Stimulated activated CD8-positive, alpha-beta memory T cell treated with anti-CD3 and anti-CD28 coated beads, Interleukin-15, amount 100 ng/mL, for 48 hours (primary cell): ENCODE measurements at places on chromosomes 2 and 18.

- DNase-seq = no peak
Measured at GRCh38 chr2:9644603-9645002, 13.8 kb upstream of the YWHAQ start.

DNA sequence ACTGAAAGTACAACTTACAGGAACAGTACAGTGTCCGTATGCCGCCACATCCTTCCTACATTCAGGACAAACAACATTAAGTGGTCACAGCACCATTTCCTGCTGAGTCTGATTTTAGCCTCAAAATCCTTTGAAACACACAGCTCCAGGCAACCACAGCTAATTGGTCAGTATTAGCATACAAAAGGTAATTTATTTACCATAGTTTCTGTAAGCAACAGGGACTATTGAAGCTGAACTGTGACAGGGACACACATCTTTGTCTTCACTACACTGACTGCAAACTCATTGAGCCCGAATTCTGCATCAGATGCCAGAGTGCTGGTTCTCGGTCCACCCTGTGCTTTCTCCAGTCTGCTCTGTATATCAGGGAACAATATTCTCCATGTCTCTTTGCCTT lies 151.8 kb downstream of the ST6GAL2 start:
- no peak for DNase-seq

DNA sequence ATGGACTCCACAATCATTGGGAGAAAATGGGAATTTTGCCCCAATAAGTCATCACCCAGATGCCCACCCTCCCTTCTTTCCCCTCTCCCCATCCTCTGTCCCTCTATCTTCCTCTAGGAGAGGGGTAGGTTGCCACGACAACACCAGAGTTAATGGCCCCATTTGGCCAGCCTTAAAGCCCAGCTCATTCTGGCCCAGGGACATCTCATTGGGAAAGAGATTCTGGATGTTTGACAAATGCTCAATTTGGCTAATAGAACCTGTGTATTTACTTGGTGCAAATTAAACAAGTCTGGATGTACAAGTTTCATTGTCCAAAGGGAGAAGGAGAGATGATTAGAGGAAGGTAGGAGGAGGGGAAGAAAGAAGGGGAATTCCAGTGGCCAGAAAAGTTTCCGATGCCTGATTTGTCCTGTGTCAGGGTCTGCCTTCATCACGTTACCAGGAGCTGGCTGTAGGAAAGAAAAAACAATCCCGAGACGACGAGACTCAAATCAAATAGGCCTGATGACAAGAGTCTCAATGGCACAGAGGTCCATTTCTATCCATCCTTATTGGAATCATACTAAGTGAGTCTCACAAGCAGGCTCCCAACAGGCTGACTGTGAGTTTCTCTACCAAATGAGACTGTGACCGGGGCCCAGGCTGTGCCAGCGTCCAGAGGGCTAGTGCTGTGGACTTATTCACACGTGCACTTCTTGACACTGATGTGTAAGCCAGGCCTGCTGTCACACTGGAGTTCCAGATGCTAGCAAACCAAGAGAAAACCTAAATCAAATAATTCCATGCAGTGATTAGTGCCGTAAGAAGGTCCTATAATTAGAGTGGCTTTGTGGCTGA lies 265.2 kb upstream of the APCDD1 start:
- no peak for DNase-seq

DNA sequence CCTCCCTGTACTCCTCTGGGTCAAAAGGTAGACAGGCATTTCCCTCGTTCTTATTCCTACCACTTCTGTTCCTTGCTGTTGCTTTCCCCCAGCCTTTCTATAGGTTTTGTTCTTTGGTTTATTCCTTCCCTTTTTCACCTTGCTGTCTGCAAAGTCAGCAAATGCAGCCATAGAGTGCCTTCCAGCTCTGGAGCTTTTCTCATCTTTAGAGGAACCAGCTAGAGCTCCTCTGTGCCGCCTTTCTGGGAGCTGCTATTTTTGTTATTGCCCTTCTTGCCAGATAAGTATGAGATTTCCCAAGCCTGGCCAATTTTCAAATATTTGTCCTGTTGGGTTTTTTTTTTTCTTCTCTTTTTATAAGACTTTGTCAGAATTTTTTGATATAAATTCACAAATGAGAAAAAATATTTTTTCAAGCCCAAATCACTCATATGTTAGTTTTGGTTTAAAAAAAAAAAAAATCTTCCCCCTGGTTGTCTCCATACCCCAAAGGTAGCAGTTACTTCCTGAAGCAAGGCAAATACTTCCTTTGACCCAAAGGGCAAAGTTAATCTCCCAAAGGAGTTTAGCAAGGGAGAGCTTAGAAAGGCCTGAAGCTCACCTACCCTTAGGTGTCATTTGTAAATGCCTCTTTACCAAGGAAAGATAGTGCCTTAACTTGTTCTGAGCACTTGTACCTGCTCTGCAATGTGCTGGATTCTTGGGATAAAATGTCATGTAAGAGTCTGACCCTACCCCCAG lies 5.1 kb upstream of the TTC27 start:
- no peak for DNase-seq

DNA sequence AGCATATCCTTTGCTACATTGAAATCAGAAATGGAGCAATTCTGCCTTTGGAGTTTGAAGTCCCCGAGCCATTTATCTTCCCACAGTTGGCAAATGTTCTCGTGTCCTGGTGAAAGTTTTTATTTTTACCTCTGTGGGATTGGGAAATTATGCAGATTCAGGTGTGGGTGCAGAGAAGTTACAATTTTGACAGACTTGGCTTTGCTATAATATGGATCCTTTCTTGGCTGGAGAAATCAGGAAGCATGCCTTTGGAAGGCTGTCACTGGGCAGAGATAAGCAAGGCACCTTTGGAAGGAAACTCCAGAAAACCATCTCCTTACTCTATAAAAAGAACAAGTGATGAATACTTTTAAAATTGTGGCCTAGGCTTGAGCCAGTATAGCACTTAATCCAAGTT lies 278.3 kb downstream of the SETBP1 start:
- no peak for DNase-seq

DNA sequence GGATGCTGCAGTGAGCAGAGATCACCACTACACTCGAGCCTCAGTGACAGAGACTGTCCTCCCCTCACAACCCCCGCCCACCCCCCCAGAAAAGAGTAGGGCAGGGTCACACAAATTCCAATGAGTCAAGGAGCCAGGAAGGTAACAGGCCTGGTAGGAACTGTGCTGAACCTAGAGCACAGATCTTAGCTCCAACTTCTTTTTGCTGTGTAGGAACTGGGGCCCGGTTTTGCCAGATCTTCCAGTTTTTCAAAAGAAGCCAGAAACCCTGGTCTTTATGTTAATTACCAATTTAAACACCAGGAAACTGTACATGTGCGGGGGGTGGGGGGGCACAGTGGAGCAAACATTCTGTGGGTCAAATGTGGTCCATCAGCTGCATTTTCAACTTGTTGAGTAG lies 71.0 kb downstream of the PRPF40A start:
- DNase-seq = no peak

- DNase-seq = no peak
Measured at GRCh38 chr18:76988031-76988826, 144.4 kb downstream of the MBP start.

DNA sequence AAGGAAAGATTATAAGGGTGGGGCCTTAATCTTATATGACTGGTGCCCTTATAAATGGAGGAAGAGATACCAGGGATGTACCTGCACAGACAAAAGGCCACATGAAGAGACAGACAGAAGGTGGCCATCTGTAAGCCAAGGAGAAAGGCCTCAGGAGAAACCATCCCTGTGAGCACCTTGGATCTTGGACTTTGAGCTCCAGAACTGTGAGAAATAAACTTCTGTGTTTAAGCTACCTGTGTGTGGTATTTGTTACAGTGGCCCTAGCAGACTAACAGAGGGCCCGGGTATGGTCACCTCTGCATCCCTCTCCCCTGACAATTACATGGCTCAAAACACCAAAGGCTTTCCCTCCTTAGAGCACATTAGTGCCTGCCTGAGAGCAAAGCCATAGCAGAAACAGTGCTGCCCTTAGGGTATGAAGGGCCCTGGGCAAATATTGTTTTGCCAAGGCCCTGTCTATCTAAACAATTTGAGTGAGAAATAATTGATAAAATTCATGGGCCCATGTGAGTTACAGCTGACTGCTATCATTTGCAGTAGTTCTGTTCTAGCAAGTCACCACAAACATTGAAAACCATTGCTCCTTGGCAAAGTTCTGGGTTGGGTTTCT lies 109.3 kb upstream of the MYCN start:
- DNase-seq = no peak

DNA sequence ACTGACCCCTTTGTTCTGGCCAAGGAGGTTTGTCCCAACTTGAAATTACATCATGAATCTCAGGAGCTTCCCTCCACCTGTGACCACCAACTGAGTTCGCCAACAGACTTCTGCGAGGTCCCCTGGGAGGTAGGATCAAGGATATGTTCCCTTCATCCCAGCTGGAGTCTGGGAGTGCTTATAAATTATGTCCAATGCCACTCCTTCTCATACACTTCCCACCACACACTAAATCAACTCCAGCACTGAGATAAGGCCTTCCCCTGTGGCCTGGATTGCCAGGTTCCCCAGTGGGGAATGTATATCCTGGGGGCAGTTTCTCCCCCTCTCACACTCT lies 99.2 kb downstream of the RND3 start:
- DNase-seq = no peak

- no peak for DNase-seq
Measured at GRCh38 chr2:85427300-85427835, 8.9 kb downstream of the SH2D6 start.

- no peak for DNase-seq
Measured at GRCh38 chr2:45343251-45344017, 267.6 kb downstream of the SRBD1 start.
